SK-N-MC (cell line): ENCODE measurements at places on chromosomes 7 and 10.

GRCh38 chr7:1004018-1004852, 21.3 kb downstream of the CYP2W1 start:
- DNase-seq, result no peak

DNA sequence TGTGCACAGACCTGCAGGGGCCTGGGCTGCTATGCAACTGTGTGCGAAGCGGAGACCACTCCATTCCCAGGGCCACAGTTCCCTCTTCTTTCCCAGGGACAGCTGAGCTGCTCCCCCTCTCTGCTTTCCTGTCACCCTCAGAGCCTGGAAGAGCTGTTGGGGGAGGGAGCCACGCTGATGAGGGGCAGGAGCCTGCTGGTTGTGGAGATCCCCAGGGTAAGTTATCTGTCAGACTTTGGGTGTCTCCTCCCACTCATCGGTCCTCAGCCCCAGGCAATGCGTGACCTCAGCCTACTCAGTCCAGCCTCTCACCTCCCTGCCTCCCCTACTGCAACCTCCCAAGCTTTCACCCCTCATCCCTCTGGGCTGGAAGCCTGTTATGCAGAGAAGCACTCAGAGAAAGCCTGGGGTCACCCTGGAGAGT, 53.5 kb downstream of the ZNF467 start:
- DNase-seq, result no peak

GRCh38 chr7:1057416-1058291, 13.3 kb downstream of the GPR146 start:
- no peak for DNase-seq

DNA sequence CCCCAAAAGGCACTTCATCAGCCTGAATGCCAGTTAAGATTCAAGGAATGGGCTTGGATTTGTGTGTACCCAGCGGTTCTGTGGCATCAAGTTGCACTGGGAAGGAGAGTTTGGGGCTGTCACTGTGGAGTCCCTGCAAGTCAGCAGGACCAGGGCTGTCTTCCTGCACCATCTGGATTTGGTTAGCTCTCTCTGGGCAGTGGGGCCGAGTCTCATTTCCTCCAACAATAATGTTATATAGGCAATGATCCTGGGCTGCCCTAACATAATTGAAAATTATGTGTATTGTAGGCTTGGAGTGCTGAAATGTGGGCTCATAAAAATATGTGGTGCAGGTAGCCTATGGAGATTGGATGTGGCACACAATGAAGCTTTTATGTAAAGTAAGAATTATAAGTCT, 87.2 kb downstream of the TCF7L2 start:
- no peak for DNase-seq

DNA sequence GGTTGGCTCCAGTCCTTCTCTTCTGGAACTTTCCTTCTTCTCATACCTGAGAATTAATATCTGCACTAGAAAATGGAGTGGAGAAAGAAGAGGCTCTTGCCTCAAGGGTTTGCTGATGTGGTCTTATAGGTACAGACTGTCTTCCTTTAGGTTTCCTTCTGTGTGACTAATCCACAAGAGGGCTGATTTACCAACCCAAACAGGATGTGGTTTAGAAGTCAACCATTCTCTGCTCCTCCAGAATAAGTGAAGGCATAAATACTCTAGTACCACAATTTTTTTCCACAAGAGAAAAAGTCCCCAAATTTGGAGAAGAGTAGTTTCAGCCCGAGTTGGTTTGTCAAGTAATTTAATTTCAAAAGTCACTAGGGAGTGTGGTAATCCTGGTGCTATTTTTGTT, 85.8 kb downstream of the NRP1 start:
- no peak for DNase-seq

DNA sequence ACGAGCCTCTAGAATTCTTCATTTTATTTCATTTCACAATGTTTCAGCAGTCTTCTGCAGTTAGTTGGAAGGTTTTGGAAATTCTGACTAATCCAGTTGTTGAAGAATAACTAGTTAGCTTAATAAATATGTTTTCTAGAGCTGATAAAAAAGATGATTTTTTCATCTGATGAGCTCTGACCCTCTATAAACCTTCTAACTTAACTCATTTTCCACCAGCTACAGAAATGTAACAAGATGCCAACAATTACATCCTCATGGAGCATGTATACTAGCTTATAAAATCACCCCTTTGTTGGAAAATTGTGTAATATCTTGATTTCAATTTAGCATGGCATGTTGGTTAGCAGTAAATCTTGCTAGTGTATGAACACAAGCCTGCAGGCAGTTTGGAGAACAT, 33.1 kb downstream of the KAT6B start:
- DNase-seq, result no peak

DNA sequence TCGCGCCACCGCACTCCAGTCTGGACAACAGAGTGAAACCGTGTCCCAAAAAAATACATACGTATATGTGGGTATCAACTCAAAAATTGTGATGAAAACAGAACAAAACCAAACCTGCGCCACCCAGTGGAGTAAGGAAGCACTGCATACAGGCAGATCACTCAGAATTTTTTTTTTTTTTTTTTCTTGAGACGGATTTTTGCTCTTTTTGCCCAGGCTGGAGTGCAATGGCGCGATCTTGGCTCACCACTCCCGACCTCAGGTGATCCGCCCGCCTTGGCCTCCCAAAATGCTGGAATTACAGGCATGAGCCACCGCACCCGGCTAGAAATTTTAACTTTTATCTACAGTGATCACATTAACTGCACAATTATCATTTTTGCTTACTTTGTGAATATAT, 9.1 kb upstream of the TMEM236 start:
- DNase-seq, result no peak

DNA sequence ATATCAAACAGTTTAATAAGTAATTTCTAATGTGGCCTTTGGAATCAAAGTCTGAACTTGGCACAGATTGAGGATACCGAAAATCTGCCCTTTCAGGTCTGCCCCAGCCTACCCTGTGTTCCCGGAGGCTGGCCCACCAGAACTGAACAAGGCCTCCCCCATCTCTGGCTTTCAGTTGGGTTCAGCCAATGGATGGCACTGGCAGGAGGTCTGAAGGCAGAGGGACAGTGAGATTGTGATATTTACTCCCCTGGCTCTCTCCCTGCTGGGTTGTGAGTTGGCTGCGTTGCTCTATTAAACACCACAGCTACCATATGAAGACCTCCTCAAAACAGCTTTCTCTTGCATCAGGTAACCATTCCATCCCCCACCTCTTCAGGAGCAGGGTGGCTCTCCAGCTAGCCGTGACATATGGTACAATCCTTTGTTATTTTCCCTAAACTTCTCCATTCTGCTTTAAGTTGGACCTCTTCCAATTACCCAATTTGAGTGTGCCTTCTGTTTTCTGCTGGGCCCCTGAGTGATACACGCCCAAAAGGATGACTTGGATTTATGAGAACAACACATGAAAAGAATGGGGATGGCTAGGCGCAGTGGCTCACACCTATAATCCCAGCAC, 28.1 kb downstream of the DNMBP start:
- no peak for DNase-seq

DNA sequence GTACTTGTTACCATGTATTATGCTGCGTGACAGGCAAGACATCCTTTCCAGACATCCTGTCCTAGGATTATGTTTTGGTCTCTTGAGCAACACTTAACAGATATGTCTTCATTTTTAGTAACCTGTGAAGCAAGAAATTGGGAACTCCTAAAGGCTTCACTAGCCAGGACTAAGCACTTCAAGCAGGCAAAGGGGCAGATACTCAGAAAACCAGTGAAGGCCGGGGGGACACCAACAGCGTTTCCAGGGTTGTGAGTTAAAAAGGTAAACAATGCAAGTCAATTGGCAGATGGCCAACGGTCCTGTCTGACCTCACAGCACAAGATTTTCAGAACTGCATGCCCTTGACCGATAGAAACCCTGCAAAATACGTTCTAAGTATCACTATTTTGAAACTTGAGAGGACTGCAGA, 77.6 kb upstream of the SFMBT2 start:
- no peak for DNase-seq

GRCh38 chr10:110512461-110513187, 14.9 kb downstream of the DUSP5 start:
- no peak for DNase-seq

- no peak for DNase-seq
These were observed 767 bp downstream of the KRIT1 start for GRCh38 chr7:92244808-92245486.

DNA sequence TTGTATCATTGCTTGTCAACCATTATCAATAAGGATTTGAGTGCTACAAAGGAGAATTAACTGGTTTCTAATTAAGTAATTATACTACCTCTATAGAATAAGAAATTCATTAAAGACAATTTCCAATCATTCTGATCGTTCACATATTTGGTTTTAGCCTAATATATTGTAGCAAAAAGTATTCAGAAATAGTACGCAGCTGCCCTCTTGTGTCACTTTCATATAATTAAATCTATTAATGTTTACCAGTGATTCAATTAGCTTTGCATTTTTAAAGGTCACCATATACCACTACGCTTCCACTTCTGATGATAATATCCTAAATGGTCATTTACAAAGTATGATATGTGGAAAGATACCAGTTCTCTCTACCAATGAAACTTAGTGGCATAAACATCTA, 128.3 kb downstream of the NEBL start:
- DNase-seq, result no peak

DNA sequence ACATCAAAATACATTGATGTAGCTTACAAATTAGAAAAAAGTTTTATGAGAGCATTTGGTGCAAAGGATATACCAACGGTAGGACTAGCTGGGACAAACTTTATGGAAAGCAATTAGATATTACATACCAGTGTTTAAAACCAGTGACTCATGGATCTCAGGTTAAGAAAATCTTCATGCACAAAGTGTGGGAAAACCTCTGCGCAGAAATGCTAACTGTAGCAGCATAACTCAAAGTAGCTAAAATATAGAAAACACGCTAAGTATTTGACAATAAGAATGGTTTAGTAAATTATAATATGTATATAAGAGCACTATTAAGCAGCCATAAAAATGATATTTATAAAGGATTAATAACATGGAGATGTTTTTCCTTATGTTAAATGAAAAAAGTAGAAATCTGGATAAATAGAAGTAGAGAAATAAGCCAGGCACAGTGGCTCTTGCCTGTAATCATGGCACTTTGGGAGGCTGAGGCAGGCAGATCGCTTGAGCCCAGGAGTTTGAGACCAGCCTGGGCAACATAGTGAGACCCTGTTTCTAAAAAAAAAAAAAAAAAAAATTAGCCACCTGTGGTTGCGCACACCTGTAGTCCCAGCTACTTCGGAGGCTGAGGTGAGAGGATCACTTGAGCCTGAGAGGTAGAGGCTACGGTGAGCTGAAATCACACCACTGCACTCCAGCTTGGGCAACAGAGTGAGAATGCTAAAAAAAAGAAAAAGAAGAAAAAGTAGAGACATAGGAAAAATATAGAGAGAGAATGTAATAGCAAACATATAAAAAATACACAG, 37.2 kb downstream of the TBXAS1 start:
- no peak for DNase-seq

DNA sequence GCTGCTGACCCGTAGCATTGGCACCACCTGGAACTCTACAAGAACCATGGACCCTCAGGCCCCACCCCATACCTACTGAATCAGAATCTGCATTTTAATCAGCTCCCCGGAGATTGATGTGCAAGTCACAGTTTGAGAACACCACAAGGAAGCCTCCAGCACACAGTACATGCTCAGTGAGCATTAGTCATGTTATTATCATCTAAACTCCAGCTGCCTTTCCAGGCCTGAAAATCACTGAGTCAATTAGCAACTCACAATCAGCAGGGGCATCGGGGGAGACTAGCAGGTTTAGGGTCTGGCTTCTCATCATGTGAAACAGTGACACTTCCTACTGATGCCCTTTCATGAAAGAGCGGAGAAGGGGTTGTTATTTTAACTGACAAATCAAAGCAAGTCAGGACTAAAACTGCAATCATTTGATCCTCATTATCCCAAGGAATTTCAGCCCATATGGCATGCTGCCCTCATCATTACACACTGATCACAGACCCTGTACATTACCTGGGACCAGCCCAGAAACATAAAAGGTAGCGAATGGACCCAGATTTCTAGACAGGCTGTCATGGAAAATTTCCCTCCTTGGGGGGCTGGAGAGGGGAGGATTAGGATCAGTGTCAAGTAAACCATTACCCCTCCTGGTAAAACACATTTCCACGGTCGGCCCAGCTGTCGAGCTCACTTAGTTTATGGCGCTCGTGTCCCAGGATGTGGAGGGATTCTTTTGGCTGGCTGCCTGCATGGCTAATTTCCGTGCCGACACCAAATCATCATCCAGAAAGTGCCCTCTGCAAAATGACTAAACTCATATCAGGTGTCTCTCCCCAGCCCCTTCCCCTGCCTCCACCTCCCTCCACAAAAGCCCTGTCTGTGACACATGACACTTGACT, 122.8 kb downstream of the PRLHR start:
- DNase-seq, result no peak

DNA sequence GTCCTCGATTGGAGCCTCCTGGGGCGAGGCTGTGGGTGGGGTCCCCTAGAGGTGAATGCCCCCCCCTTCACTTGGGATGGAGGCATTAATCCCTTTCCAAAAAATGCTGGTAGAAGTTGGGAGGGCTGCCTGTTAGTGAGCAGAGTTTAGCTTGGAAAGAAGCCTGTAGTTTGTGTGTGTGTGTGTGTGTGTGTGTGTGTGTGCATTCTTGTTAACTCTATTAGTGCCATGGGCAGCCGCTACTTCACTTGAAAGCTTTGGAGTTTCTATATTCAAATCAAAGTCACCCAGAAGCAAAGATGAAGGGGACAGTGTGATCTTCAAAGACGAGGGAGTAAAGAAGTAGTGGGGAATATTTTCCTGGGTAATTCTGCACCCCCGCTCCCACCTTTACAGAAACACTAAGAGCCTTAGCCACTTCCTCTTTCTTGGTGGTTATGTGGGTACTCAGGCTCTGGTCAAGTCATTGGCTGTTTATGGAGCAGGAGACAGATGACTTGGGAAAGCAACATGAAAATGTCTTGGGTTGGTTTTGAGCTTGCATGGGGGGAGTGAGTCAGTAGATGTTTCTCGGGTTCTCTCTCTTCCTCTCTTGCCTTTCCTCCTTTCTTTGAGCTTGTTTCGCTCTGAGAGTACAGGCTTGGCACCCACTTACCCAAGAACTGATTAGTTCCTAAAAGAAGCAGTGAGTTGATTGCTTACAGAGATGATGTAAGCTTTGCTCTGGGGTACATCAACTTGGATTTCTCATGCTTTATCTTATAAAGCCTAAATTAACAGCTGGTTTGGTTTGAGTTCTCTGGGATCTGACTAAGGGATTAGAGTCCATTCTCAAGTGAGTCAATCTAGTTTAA, 35.9 kb downstream of the TCF7L2 start:
- DNase-seq, result no peak

DNA sequence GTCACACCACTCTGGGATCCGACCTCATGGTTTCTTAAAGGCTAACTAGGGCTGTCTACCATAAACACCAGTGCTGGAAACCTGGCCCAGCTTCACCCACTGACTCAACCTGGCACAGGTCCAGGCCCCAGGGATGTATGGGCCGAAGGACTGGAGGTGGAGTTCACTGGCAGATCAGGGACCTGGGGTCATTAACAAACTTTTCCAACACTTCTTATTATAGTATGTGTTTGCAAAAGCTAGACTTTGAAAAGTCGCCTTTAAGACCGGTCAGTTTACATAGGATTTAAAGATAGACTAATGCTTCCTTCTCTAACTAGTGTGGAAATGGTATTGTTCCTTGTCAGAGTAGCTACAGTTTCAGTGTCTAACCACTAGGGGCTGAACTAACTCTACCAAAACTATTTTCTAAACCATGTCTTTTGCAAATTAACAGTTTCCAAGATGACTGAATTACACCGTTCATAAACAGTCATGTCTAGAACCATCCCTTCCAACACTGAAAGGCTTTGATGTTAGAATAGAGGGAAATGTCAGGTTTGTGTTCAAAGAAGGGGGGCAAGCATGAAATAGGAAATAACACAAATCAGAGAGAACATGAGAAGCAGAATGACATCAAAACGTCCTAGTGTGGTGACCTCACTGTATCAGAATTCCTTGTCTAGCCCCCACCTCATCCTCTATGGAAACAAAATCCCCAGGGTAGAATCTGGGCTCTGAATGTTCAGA, 29.7 kb downstream of the STN1 start:
- DNase-seq, result no peak
